ENCODE measurements at places on chromosomes 2 and 18.

DNA sequence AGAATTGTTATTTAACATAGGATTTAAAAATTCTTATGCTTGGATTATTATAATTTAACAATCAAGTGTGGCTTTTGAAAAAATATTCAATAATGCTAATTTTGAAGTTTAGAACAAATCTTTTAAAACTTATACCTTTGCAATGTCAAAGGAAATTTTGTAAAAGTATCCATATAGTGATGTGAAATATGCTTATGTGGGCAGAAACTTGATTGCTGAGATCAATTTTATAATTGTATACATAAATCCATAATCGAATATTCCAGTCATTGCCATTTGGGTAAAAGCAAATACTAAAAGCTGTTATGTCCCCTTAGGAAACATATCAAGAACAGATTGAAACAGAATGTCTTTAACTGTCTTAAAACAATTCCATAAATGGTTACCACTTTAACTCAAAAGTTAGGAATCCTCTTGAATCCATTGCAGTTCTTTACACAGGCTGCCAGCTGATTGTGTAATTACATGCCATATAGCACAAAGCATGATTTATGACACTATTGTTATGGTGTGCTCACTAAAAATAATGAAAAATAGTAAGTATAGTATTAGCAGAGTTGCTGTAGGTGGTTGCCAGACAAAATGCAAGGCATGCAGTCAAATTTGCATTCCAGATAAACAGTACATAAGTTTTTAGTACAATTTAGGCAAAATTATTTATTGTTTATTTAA, 24.2 kb downstream of the PLCL1 start:
- no peak for DNase-seq

DNA sequence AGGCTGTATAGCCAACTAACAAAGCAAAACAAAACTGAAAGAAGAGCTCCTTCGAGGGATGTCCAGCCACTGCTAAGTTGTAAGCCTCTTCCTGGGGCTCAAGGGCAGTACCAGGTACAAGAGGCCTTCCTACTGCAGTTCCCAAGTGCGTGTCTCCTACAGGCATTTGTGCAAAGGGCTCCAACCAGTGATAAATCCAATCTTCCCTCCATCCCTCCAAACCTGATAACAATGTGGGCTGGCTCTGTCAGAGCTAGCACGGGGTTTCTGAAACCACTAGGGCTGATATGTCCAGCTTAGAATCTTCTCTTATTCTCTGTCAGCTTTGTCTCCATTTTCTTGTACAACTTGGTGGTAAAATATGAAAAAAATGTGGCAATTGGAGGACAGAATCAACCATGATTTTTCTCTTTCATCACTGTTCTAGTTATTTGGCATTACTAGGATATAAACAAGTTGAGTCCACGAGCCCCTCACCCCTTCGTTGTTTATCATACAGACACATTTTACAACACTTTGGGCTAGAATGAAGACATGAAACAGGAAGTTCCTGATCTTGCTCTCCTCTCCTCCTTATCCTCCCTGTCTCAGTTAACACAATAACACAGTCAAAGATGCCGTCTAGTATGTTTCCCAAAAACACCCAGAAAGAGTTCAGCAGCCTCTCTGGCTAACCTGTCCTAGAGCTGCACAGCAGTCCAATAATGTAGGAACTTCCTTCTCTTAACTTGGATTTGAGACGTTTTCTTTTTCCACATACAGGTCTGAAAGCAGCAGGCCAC, 35.4 kb upstream of the WIPF1 start:
- no peak for DNase-seq

DNA sequence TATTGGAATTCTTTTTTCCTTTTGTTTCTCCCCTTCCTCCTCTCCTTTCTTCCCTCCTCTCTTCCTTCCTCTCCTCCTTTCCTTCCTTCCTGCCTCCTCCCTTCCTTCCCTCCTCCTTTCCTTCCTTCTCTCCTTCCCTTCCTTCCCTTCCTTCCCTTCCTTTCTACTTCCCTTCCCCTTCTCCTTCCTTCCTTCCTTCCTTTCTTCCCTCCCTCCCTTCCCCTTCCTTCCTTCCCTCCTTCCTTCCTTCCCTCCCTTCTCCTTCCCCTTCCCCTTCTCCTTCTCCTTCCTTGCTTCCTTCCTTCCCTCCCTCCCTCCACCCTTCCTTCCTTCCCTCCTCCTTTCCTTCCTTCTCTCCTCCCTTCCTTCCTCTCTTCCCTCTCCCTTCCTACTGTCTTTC, 431.0 kb upstream of the MEIS1 start:
- DNase-seq = no peak

GRCh38 chr2:231642631-231643494, 50.2 kb downstream of the TEX44 start:
- peak; percentile 79 for DNase-seq

- DNase-seq = no peak
These were observed 26.9 kb upstream of the PPP1R1C start for GRCh38 chr2:181958726-181959125.

- DNase-seq = no peak
These were observed 74.6 kb downstream of the PID1 start for GRCh38 chr2:229196448-229196847.

GRCh38 chr2:47815764-47816163, 32.8 kb downstream of the MSH6 start:
- no peak for DNase-seq

DNA sequence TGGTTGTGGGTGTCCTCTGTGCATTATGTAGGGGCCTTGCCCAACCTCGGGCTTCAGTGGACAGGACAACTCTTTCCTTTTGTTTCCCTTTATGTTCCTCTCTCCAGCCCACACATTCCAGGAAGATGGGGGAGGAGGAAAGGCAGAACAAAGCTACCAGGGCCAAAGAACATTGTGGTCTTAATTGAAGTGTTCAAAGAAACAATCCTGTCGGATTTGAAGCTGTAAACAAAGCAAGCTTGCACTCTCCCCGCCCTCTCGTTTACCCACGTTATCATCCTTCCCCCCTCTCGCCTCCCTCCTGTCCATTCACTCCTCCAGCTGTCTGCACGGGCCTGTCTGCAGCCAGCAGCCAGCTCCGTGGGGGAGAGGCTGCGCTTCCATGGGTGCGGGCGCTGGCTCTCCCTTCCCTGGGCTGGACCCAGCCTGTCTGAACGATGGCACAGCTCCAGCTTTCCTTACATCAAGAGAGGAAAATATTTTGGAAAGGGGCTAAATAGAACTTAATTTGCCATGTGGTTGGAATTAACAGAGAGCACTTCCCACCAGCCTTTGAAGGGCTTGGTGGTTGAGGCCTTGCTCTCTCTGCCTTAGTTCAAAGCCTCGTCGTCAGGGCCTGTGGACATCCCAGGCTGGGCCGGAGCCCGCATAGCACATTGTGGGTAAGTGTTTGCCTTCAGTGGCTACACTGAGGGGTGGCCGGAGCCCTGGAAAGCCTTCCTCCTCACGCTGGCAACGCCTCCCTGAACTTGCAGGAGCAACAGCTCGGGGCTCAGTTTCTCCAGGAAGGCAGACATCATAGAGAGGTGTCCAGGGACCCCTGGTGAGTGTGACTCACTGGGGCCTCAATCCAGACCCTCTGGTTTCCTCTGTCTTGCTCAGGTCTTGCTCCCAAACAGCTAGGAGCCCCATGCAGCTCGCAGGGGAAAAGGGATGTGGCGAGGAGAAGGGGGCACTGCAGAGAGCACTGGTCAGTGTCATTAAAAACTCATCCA, 60.6 kb upstream of the HS6ST1 start:
- DNase-seq = no peak

- peak; percentile 8 for DNase-seq
These were observed 37.0 kb downstream of the ROCK1 start for GRCh38 chr18:21074336-21075323.

DNA sequence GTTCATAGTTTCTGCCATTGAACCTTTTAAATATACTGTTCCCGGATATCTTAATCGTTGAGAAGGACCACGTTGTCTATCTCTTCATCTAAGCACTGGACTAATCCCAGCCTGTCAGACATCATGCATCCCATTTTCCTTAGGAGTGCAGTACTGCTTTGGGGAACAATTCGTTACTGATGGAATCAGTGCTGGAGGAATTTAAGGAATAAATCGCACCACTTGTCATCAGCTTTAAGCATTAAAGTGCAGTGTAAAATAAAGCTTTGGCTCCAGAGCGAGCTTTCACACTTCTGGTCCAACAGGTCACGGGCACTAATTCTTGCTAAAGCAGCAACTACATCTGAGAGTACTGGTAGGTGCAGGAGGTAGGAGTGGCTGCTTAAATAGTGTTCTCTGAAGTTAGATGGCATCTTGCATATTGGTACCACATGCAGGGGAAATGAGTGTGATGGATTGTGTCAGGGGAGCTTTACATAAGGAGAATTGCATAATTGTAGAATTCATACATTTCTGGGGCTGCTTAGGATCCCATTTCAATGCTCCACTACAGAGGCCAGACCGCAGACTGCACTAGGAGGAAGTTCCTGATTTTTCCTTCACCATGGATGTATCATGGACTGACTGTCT, 105.7 kb upstream of the RASGRP3 start:
- no peak for DNase-seq

DNA sequence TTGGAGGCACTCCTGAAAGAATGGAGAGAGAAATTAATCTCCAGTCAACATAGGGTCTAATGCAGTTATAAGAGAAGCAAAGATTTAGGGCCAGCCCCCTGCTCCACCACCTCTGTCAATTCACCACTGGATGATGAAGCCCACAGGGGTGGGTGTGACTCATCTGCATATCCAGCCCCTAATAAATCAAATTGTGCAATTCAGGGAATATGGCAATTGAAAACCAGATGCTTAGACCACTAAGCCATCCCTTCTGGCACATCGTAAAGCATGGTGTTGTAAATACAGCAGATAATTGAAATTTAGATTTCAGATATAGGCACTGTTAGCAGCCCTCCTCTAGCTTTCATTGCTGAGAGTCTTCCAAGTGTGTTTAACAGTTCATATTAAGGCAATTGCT, 541.4 kb downstream of the PARD3B start:
- DNase-seq = no peak

DNA sequence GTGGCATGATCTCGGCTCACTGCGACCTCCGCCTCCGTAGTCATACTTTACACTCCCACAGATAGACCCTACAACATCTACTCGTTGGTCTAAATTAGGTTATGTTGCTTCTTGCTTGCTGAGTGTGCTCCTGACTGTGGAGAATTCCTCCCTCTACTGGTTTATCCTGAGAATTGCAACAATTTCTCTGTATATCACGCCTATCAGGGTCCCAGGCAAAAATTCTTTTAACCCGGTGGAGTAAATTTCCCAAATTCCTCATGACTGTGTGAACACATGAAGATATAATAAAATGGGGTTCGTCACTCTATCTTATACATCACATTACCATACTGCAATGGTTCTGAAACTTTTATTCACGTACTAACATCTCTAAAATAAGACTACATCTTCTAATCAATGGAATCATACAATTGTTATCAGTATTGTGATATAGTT, 156.7 kb downstream of the EVA1A start:
- DNase-seq = peak; percentile 15

DNA sequence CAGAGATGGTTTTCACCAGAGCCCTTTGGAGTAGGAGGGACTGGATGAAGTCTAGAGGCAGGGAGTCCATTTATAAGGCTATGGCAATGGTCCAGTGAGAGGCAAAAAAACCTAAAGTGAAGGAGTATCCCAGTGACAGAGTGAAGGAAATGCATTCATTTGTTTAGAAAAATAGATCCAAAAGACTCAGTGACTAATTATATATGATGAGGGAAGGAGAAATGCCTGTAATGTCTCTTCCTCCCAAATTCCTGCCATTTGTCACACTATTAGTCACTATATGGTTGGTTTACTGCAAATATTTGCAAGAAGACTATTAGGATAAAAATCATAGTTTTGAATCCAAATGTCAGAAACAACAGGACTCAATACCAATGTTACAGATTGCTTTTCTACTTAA, 104.2 kb downstream of the ZNF521 start:
- no peak for DNase-seq

DNA sequence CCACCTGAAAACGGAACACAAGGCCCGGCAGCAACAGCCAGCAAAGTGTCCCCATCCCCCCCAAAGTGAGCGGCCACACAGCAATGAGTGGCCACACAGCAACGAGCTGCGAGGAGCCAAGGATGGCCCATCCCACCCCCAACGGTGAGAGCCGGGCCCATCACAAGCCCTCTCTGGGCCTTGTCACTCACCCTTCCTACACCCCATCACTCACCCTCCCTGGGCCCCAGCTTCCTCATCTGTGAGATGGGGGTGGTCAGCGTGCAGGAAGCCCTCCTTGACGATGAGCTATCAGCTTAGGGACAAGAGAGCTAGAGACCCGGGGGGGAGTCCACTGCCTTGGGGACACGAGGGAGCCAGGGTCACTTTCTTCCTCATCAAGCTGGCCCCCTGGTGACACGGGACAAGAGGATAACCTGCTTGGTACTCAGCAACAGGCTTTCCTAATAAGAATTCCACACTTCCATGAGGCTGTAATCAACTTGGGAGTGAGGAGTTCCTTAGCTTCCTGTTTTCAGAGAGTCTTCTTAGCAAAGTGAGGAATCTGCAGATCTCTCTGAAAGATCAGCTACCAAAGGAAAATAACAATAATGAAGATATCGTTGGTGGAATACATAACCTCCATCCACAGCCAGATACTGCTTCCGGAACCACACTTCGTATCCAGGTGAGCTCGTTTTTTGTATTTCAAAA, 92.8 kb downstream of the HDAC4 start:
- no peak for DNase-seq

DNA sequence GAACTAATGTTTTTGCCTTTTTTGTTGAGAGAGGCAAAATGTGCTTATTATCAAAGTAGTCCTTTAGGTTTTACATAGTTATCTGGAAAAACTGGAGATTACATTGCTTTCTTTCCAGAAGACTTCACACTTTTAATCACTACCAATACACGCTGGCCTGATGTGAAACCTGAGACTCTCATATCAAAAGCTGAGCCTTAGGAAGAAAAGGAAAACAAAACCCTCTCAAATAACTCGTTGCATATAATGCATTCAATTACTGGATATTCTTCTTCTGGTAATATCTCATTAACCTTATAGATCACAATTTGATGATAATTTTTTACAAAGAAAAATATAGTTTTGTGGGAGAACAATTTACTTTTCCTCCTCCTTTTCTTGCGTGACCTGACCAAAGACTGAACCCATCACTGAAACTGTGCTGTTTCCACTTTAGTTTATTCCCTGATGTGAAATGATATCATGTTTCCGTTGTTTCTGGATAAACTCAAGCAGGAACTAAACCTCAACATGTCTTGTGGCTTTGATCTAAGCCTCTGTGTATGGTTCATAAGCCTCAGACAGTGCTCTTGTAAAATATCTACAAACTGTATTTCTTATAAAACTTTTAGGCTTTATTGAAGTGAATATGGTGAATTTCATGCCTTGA, 332.4 kb downstream of the GULP1 start:
- DNase-seq = no peak

DNA sequence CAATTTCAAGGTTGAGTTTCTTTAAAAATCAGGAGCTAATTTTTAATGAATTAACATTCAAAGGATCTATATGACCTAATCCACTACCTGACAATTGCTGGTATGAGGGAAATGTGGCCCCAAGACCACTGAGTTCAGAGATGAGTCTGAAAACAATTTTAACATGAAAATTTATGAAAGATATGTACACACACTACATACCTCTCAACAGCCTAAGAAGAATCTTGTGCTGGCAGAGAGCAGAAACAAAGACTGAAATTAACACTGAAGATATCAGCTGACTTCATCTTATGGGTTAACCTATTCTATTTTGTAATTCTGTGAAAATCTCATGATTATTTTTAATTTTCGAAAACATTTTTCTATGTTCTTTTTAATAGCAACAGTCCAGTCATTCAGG, 1.7 kb downstream of the FAP start:
- no peak for DNase-seq
